ENCODE measurements at places on chromosomes 3 and 15.

DNA sequence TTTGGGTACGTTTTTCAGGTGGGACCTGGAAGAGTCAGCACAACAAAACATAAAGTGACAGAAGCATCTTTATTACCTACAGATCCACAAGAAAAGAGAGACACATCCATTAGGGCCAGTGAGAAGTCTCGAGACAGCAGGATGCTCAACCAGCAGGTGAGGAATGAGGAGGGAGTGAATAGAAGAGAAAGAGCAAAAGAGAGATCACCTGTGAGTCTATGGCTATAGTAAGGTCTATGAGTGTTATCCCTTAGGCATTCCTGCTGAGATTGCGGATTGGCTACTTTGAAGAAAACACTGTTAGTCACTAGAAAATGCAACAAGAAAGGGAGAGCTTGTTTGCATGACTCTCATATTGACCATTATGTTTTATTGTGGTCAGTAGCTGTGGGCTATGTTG lies 1556.2 kb upstream of the GBE1 start:
- no peak for DNase-seq

DNA sequence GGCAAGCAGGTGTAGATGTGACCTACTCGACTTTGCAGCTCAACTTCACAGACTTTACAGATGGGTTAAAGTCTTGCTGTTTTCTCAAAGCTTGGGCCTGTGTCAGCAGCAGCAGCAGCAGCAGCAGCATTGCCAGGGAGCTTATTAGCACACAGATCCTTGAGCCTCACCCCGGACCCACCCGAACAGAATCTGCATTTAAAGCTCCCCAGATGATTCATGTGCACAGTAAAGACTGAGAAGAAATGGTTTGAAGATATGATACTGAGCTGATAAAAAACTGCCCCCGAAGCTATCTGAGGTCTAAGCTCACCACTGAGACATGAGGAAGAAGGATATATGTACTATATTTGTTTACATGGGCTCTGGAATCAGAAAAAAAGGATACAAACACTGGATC lies 231.7 kb downstream of the ARPP21 start:
- no peak for DNase-seq

DNA sequence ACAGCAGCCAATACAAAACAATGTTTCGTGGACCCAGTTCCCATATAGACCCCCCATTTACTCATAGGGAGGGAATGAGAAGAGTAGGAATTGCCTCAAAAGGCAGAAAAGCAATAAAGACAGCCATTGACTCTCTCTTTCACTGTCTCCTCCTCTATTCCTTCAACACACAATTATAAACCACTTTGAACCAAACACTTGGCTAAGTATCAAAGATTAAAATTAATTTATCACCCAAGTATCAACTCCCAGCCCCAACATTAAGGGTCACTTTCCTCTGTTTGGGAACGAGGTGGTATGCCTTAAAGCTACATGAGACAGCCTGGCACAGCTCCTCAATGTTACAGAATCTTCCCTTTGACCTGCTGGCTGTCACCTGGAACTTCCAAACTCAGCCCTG lies 16.4 kb upstream of the LRIG1 start:
- DNase-seq: no peak

DNA sequence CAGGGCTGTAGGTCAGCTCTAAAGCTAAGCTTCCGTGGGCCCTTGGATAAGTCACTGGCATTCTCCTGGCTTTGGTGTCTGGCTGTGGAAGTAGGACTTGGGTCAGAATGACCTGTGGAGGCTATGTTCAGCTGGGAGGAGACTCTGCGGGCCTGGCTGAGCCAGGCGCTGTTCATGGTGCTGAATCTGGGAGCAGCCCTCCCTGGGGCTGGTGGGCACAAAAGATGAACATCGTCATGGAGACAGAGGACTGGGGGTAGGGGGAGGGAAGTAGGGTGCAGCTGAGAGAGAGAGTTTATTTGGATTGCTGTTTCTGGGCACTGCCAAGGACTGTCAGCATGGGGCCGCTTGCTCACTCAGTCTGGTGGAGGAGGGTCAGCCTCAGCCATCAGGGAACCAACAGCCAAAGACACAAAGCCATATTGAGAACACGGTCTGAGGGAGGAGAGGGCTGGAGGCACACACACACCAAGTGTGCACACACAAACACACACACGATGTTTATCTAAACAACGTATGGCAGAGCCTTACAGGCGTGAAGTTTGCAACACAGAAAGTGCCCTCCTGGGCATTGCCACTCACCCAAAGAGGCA lies 120.7 kb upstream of the LINGO1 start:
- no peak for DNase-seq

- no peak for DNase-seq
These were observed 230.6 kb upstream of the PEX5L start for GRCh38 chr3:180267202-180267843.

GRCh38 chr3:14007006-14007405 lies 117.7 kb downstream of the CHCHD4 start:
- no peak for DNase-seq

- DNase-seq: no peak
These were observed 397.9 kb downstream of the NTRK3 start for GRCh38 chr15:87858651-87859050.

DNA sequence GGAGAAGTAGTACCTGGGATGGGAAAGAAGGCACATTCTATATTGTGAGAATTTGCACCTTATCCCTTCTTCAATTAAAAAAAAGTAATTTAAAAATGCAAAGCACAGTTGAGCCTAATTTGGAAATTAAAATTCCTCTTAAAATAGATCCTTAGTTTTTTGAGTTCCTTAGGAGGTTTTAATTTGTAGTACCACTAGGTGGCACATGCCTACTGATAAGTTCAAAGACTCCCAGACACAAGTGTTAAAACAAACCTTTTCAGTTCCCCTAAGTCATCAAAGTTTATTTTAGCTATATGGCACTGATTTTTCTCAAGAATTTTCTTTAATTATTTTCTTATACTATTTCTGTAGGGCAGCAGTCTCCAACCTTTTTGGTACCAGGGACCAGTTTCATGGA lies 127.6 kb upstream of the AZI2 start:
- no peak for DNase-seq

- DNase-seq: no peak
These were observed 3.2 kb upstream of the LSG1 start for GRCh38 chr3:194675081-194675640.

- no peak for DNase-seq
These were observed 223.0 kb downstream of the TBL1XR1 start for GRCh38 chr3:176974279-176974678.

DNA sequence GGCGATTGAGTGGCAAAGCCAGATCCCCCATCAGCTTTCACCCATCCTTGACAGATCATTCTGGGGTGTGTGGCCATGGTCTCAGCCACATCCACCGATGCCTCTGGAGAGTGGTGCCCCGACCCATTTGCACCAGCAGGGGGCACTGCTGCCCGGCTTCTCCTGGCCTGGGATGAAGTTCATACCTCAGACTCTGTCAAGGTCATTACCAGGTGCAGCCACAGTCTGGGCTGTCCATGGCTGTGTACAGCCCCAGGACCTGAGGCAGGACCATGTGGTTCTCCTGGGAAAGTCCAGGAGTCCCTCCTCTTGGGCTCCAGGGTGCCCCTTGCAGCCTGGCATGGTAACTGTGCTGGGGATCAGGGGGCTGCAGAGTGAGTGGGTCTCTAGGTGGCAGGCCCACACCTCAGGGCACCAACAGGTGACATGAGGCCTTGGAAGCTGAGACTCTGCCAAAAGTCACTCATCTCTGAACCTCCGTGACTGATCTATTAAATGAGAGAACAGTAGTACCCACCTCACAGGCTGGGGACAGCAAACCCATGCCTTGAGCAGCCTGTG lies 67.2 kb downstream of the CACNA2D2 start:
- peak; percentile 62 for DNase-seq

GRCh38 chr15:41934843-41935242 lies 37.5 kb downstream of the EHD4 start:
- DNase-seq: peak; percentile 81

- no peak for DNase-seq
These were observed 140.2 kb upstream of the STT3B start for GRCh38 chr3:31392568-31392967.

- no peak for DNase-seq
These were observed 1464.5 kb downstream of the ZPLD1 start for GRCh38 chr3:103899328-103899727.

DNA sequence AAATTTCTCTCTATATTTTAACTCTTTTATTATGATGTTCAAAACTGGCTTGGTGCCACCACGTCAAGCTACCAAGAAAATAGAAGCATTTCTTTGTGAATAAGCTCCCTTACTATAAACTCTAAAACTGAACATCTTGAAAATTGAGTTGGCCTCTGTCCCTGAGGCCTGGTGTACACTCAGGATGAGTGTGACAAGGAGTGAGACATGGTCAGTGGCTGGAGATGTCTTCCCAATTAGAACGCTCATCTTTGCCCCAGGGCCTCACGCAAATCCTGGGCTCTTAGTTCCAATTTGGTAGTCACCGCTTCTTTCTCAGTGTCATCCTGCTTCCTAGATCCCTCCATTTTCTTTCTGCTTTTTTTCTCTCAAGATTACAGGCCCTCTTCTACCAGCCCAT lies 26.2 kb downstream of the SLC2A2 start:
- DNase-seq: no peak

DNA sequence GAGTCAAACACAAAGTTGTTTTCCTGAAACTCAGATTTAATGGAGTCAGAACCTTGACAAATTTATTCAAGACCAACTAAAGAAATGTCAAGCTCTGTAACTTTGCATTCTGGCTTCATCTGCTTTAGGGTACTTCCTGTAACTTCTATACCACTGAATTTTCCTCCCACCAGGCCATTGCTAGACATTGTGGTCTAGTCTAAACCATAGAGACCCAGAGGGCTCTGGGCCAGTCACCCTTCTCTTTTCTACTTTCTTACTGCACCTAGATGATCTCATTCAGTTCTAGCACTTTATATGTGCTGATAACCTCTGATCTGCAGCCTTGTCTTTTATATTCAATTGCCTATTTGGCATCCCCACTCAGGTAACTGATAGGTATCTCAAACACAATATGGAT lies 2.8 kb upstream of the OR5K1 start:
- no peak for DNase-seq

- DNase-seq: no peak
These were observed 167.6 kb upstream of the CADPS start for GRCh38 chr3:63042833-63043232.

- no peak for DNase-seq
These were observed 70.3 kb downstream of the TAMM41 start for GRCh38 chr3:11776346-11776745.

DNA sequence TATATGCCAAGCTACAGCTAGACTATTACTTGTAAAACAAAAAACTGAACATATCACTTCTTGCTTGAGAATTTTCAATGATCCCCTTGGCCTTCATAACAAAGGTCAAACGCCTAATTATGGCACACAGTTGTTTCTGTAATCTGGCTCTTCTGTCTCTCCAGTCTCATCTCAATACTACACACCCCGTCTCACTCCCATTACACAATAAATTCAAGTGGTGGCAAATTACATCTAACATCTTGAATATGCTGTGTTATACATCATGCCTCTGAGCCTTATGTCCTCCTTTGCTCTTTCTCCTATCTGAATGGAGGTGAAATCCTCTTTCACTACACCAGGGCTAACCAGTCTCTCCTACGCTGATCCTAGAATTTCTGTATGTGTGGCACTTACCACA lies 140.4 kb downstream of the TBL1XR1 start:
- no peak for DNase-seq

DNA sequence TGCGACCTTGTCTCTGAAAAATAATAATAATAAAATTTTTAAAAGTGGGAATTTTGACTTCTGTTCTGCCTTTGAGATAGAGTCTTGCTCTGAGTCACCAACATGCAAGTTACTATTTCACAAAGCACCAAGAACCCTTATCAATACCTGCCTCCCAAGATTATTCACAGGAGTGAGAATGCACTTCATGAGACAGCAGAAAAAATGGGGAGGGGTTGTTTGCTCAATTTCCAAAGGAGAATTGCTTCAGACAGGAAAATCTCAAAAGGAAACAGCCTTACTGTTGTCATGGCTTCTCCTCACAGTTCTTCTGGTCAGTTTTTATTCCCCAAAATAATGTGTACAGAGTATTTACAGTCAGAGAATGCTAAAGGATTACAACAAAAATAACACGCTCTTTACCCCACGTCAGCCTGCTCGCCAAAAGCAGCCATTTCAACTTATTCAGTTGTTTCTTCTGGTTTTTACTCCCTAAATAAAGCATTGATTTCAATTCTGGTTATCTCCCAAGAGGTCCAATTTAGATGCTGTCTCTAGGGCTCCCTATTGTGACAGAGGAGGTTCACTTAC lies 89.0 kb downstream of the PPCDC start:
- no peak for DNase-seq

Measured in central memory CD4-positive, alpha-beta T cell (primary cell).